ENCODE measurements at places on chromosomes 16 and 17. TPM values are rescaled to one million over a fixed set of nuclear protein-coding genes. Genes with fewer than 3 reads are reported as not detected.

The MT4 gene
- total RNA-seq = not detected

GRCh38 chr16:22188595-22189442, 17.3 kb upstream of the EEF2K start:
- H3K27ac ChIP-seq = peak overlapping the region; percentile 97
- H3K4me3 ChIP-seq = peak overlapping the region; percentile 91
- peak; percentile 43 for DNase-seq

DNA sequence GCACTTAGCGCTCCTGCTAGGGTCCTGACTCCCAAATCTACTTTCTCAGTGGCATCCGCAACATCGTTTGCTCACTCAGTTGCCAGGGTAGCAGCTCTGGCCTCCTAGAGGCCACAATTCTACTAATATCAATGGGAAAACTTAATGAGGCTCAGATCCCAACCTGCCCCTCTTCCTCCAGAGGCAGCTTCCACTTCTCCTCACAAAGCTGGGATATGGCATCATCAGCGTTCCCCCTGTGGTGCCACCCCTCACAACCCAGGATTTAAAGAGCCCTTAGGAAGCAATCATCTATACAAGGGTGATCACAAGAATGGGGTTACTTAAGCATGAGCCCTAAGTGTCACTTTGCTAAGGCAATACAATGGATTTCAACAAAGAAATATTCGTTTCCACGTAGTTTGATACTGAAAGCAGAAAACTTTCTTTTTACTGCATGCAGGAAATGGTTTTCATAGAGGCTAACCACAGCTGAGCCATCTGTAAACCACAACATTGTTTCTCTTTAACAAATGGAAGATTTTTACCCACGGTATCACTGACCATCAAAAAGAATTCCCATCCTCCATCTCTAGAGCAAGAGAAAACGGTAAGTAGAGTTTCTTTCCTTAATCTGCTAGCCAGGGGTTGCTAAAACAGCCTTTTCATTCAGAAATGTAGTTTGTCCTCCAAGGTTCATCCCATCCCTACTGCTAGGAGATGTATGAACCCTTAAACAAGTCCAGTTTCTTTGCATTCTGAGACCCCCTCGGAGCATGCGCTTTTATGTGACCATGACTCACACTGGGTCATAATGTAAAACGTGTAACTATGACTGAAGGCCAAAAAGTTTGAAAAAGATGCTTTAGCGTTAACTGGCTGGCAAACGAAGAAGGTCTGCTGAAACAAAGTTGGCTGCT, 68.3 kb upstream of the BCAR1 start:
- DNase-seq = no peak
- peaks cover 6% of the 10 kb centered on the region for H3K36me3 ChIP-seq
- H3K27me3 ChIP-seq = no peaks in the 10 kb centered on the region
- peaks cover 21% of the 10 kb centered on the region for H3K4me1 ChIP-seq

GRCh38 chr17:61400066-61400716, 548 bp downstream of the TBX2 start:
- no peak for DNase-seq
- peaks cover 3% of the 10 kb centered on the region for H3K36me3 ChIP-seq
- peaks cover 57% of the 10 kb centered on the region for H3K27me3 ChIP-seq
- H3K27ac ChIP-seq = no peak overlapping the region
- peak overlapping the region; percentile 72 for H3K4me3 ChIP-seq
- peaks cover 32% of the 10 kb centered on the region for H3K4me1 ChIP-seq
